ENCODE measurements at places on chromosomes 12 and 14.

GRCh38 chr14:88950069-88950468 is 125.6 kb downstream of the TTC8 start:
- DNase-seq: no peak

- no peak for DNase-seq
These were observed 9.0 kb upstream of the NOVA1 start for GRCh38 chr14:26606729-26607312.

DNA sequence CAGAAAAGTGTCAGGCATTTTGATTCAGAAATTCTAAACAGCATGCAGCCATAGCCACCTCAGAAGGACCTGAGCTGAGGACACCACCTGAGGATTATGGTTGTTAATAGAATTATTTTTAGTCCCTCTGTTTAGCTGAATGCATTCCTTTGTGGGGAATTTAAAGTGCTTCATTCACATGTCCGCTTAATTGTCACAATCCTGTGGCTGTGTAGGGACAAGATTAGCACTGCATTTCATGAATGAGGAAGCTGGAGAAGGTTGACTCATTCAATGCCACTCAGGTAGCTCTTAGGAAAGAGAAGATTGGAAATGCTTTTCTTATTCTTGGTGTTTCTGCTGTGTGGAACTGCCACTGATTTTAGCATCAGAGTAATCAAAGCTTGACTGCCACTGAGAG is 42.0 kb upstream of the KRR1 start:
- no peak for DNase-seq

GRCh38 chr12:113846883-113847755 is 119.0 kb downstream of the RBM19 start:
- no peak for DNase-seq

DNA sequence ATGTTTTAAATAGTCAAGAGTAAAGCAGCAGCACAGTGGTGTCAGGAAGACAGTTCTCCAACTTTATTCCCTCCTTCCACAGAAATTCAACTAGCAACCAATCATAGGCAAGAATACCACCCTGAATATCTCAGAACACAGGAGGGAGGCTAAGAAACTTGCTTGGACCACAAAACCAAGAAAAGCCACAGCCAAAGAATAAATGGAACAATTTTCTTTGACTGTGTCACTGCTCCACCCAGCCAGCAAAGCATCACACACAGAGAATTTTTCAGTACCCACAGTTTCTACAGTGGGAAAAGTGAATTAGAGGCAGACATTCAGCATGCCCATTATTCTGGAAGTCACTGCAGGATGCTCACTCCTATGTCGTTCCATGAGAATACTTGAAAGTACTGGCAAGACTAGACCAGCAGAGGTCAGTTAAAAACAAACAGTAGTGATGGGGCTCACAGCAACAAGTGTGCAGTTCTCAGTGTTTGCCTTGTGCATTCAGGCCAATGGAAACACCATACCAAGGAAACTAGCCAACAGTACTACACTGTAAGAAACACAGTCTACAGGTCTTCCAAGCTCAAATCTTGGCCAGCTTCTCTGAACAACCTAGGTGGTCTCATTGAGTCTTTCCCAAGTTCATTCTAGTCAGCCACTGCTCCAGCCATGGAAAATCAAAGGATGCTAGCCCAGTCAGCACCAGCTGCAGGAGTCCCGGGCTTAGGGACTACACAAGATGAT is 56.8 kb upstream of the FOXG1 start:
- no peak for DNase-seq

GRCh38 chr12:91722072-91722471 is 423.6 kb downstream of the BTG1 start:
- DNase-seq: no peak

GRCh38 chr12:65279369-65280112 is 1.1 kb downstream of the MSRB3 start:
- DNase-seq: no peak
